ENCODE measurements at places on chromosomes 6 and 20. TPM values are rescaled to one million over a fixed set of nuclear protein-coding genes. Genes with fewer than 3 reads are reported as not detected.

GRCh38 chr6:137361701-137362100 lies 132.5 kb downstream of the OLIG3 start:
- DNase-seq, result no peak

GATA5 gene
- total RNA-seq, result not detected

- no peak for DNase-seq
These were observed 34.9 kb downstream of the SNX5 start for GRCh38 chr20:17933711-17934110.

PRRT1 gene
- 2.5 TPM for total RNA-seq

DNA sequence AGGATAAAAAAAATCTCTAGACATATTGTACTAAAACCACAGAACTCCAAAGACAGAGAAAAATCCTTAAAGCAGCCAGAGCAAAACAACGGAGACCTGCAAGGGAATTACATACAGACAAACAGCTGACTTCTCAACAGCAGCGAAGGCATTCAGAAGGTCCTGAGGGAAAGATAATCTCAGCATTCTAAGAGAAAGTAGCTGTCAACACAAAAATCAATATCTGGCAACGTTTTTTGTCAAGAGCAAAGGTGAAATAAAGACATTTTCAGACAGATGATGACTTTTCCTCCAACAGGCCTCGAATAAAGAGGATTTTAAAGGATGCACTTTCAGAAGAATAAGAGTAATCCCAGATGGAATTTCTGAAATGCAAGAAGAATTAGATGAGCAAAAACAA lies 6.1 kb upstream of the SCGN start:
- DNase-seq, result no peak

DNA sequence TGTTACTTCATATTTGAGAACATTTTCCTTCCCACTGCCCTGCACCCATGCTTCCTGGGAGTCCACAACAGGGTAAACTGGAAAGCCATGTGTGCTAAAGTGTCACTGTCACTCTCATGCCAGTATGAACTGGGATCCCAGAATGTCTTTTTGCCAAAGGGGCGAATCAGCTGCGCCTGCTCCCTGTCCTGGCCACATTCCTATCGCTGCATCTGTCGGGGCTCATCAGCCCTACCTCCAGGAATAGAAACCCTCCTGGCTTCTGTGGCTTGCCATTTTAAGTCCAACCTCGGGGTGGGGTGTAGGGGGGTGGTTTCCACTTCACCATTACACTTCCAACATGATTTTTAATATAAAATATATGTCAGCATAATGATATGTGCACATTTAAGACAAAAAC lies 933 bp downstream of the KLHL31 start:
- DNase-seq, result no peak

OLIG3 gene
- total RNA-seq, result not detected

- no peak for DNase-seq
These were observed 49.6 kb downstream of the ATXN1 start for GRCh38 chr6:16711546-16712254.

GRCh38 chr6:148769304-148769968 lies 22.6 kb downstream of the UST start:
- DNase-seq, result no peak

DNA sequence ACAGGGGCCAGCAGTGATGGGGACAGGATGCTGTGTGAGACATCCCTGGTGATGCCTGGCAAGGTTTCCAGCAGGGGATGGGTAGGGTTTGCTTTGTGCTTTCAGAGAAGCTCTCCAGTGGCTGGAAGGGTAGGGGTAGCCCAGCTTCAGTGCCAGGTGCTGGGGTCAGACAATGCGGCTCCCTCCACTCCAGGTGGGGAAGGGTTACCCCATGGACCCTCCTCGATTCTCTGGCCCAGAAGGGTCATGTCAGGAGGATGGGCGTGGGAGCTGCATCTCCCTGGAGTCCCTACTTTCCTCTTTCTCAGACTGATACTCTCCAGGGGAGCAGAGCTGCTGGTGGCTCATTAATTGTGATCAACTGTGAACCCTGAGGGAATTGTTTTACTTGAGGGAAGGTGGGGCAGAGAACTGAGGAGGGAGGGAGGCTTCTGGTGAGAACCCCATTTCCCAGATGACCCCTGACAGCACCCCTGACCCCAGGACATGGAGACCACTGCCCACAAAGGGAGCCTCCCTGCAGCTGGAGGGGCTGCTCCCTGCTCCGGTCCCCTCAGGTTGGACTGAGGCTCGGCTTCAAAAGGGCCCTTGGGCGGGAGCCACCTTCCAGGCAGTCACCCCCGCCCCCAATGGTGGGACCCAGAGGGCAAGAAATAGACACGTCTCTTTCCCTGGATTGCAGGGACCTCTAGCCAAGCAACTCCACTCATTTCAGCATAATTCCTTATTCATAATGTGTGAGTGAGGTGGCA lies 100.9 kb upstream of the BHLHE23 start:
- DNase-seq, result no peak

GRCh38 chr6:84224251-84224650 lies 3.2 kb downstream of the CEP162 start:
- no peak for DNase-seq

- DNase-seq, result no peak
These were observed 4.5 kb upstream of the GPSM3 start for GRCh38 chr6:32196682-32197616.

- DNase-seq, result no peak
These were observed 44.7 kb downstream of the MCUR1 start for GRCh38 chr6:13769655-13770053.

DNA sequence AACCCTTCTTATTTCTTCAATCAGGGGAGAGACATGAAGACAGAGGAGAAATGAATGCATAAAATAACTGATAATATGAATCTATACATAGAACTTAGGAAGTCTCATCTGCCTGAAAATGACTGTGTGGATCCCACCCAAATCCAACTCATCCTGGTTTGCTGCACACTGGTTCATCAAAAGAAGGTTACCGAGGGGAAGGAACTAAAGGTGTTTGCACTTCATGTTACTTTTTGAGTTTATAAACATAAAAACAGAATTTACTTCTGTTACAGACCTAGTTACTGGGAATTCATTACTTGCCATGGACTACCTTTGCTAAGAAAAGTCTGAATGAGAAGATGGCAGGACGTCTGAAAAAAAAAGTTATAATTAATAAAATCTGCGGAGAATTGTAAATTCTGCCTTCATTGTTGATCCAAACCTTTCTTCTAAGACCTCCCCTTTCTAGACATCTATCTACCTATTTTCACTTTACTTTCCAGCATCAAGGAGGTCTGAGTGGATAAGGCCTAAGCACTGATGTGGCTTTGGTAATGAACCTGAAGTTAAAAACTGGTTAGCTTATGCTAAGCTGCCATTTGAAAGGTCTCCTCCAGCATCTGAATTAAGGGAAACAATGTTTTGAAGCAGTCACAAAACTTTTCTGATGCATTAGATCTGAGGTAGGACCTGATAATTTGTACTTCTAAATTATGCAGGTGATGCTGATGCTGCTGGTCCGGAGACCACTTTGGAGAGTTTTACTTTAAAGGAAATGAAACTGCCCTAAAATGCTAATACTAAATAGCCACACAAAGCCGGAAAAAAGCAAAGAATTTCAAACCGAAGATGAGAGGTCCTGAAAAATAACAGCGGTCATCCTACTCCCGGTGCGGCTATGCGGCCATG lies 84.0 kb downstream of the HFE start:
- DNase-seq, result no peak

DNA sequence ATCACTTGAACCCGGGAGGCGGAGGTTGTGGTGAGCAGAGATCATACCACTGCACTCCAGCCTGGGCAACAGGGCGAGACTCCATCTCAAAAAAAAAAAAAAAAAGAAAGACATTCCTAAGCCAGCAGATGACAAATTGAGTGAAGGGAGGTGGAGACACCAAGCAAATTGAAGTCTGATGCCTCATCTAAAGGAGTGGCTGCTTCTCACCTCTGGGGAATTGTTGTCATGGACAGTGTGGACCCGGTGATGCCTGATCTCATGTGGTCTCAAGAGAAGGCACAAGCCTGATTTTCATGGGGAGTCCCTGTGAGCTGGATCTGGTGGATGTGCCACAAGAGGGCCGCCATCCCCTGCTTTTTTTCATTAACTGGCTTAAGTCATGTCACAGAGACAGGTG lies 272.0 kb downstream of the ZNF217 start:
- no peak for DNase-seq

- DNase-seq, result no peak
These were observed 197.8 kb downstream of the TFAP2B start for GRCh38 chr6:51016489-51016888.

DNA sequence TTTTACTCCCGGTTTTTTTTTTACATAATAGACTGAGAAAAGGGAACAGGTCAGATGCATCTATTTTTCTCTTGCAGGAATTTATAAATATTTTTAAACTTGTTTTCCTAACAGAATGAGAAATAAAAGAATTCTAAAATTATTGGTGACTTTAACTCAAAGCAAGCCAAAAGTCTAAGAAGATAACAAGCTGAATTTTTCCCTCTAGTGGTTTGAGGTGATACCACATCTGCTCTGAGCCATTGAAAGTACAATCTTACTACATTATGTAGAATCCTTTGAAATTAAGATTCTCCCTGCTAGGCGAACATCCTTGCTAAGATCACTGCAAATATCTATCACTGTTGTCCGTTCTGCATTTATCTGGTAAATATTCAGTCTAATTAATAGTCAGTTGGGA lies 10.7 kb upstream of the STMND1 start:
- no peak for DNase-seq

GRCh38 chr20:2754424-2754823 lies 46.0 kb downstream of the CPXM1 start:
- no peak for DNase-seq

DNA sequence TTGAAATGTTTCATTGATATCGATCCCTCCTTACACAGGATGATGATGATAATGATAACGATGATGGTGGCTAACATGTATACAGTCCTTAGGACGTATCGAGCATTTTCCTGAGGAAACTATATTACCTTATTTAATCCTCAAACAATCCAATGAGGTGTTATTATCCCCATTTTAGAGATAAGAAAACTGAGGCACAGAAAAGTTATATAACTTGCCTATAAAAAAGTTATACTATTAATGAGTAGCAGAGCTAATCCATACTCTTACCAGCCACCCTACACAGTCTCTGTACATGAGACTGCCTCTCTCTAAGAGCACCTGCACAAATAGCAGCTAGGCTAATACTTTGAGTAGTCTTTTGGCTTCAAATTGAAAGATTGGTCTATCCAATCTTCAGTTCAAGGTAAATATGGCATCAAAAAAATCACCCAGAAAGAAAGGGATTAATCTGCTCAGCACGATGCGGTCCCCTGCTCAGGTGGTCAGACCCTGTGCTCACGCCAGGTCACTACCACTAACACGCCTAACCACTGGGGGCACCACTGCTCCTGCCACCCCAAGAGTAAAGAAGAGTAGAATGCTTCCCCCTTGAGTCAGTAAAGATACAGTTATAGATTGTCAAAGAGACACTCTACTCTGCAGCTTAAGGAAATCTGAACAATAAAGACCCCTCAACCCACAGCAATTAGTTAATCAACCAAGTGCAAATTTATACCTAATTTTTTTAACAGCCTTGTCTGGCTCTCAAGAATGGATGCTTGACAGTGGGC lies 15.0 kb downstream of the GABBR1 start:
- no peak for DNase-seq

GRCh38 chr6:70547313-70547712 lies 19.4 kb upstream of the SDHAF4 start:
- DNase-seq, result no peak

DNA sequence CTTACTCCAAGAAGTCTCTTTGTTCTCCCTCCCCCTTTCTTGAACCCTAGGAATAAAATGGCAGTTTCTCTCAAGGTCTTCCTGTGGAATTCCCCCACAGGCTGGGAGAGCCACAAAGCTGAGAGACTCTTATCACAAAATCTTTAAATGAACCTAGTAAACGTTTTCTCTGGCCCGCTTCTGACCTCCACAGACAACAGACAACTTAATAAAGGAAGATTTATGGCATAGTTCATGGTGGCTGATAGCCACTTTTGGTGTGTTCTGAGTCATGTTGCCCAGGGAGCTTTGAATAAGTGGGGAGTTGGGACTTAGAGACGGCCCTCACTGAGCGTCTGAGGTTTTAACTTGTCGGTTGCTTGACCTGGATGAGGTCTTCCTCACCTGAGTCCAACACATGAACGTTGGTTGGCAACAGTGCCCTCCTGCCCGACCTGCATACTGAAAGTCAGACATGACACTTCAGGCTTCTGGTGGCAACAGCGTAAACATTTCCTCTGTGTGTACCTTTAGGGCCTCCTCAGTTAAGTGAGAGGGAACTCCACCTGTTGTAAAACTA lies 124.1 kb downstream of the FOXO3 start:
- DNase-seq, result no peak

GRCh38 chr6:54014440-54014839 lies 96.8 kb upstream of the MLIP start:
- DNase-seq, result no peak

- no peak for DNase-seq
These were observed 6.5 kb downstream of the PTPRK start for GRCh38 chr6:128513878-128514277.

DNA sequence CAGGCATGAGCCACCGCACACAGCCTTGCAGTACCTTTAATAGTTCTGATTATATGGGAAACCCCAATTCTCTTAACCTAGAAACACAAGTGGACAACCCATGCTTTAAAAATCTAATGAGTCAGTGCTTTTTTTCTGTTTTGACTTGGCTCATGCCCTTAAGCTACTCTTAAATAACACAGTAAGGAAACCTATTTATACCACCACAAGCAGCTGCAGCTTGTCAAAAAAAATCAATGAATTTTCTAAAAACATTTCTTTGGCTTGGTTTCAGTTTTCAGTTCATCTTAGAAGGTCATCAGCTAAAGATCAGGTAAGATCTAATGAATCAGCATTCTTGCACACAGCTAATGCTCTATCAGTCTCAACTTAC lies 124.1 kb upstream of the DST start:
- DNase-seq, result no peak

SLC32A1 gene
- not detected for total RNA-seq

DNA sequence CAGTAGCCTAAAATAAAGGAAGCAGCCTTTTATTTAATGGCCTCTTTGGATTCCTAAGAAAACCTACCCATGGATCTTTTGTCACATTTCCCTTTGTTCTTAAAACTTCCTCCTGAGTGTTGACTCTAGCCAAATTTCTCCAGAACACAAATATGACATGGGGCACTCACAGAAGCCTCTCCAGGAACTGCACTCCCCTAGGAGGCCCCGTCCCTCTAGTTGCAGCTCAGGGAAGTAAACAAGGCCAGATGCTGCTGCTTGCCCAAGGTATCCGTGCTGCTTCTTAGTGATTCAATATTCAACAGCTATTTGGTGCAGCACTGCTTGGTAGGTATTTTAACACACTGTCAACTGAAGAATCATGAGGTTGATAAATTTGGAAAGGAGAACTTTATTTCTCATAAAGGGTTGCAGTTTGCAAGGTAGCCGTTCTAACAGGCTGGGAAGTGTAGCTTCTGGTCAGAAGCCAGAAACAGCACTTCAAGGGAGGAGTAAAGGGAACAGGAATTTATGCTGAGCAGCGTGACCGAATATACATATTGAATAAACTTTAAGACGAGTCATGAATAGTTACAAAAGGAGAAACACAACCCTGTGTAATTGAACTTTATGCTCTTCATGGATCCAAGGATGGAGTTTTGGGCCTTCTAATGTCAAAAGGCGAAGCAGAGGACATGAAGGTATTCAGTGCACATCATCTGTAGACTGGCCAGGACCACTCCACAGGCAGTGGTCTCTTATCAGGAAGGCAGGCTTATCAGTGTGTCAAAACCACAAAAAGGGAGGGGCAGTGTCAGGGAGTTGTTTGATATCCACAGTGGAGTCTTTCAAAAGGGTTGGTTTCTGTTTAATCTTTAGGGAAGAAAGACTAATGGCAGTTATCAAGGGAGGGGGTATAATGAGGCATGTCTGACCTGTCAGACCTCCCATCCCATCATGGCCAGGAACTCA lies 63.3 kb downstream of the CD24 start:
- DNase-seq, result no peak

- no peak for DNase-seq
These were observed 43.6 kb downstream of the RIOK1 start for GRCh38 chr6:7433121-7433617.
